ENCODE measurements at places on chromosomes 6 and 20.

- DNase-seq = no peak
Observed at GRCh38 chr6:7048894-7049293, 58.9 kb upstream of the RREB1 start.

- DNase-seq = peak; percentile 29
Observed at GRCh38 chr6:42260972-42261371, 43.3 kb upstream of the MRPS10 start.

- no peak for DNase-seq
Observed at GRCh38 chr6:52364480-52365166, 2.7 kb downstream of the PAQR8 start.

GRCh38 chr6:27811451-27811772 lies 100.8 kb downstream of the OR2B2 start:
- no peak for DNase-seq

DNA sequence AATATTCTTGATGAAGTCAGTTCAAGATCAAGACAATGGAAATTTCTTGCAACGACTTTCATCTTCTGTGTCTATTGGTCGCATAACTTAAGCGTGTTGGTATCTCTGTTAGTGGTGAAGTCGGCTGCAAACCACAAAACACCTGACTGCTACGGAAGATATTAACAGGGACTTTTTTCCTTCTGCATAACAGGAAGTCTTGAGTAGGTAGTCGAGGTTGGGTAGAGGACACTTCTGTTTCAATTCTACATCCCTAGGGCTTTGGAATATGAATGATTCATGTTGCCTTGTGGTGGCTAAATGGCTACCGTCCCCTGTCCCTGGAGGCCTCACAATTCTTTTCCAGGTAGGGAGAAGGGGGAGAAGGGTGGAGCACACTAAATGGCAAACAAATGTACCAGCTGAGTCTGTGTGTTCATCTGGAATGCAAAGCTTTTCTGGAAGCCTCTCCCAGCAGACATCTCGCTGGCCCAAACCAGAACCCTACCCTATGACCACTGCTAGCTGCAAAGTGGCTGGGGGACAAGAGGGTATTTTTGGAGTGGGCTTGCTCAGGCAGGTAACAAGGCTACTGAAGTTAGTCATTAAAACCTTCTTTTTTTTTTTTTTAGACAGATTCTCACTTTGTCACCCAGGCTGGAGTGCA lies 34.6 kb upstream of the NKX2-2 start:
- peak; percentile 50 for DNase-seq

- DNase-seq = peak; percentile 20
Observed at GRCh38 chr6:90139272-90139817, 157.3 kb downstream of the BACH2 start.

GRCh38 chr20:60752741-60753420 lies 499.2 kb upstream of the CDH4 start:
- no peak for DNase-seq

DNA sequence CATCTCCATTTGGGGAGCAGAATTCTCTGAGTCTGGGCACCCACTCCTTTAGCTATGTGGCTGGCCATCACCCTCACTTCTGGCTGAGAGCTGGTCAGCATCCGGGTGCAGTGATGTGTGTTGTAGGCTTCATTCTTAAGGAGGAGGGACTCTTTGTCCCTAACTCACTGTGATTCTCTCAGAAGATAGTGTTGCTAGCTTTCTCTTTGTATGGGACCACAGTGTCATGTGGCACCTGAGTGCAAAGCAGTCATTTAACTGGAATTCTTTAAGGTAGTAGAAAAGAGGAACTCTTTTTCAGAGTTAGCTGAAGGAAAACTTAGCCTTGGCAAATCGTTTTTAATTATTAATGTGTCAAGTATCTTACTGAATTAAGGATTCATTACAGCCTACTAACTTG lies 165.9 kb downstream of the JARID2 start:
- DNase-seq = no peak
